ENCODE measurements at places on chromosomes 4 and X.

GRCh38 chr4:36111172-36111571 is 133.1 kb downstream of the ARAP2 start:
- no peak for DNase-seq

GRCh38 chr4:54677416-54677815 is 19.7 kb downstream of the KIT start:
- no peak for DNase-seq

DNA sequence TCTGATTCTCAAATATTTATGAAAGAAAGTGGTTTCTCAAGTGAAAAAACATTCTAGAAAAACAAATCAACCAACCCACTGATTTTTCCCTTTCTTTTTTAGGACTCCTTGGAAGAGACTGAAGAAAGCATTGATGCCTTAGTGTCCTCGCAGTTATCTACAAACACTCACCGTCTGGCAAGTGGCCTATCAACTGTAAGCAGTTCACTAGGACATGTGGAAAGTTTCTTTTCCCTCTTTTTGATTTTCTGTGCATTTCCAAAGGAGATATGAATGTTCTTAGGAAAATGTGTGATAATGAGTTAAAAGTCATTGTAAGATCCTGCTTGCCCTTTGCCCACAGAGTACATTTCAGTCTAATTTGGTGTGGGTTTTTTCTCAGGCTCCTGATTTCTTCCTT is 95.9 kb downstream of the SYTL5 start:
- no peak for DNase-seq

GRCh38 chr4:108006361-108006760 is 16.7 kb downstream of the HADH start:
- no peak for DNase-seq

GRCh38 chrX:105189093-105189492 is 31.4 kb downstream of the TEX13A start:
- no peak for DNase-seq

- no peak for DNase-seq
Measured at GRCh38 chrX:146906166-146906565, 91.6 kb upstream of the CXorf51A start.
